Heart left ventricle (tissue), 16 donors: ENCODE measurements at places on chromosomes 2 and 18. TPM values are rescaled to one million over a fixed set of nuclear protein-coding genes. Genes with fewer than 3 reads are reported as not detected.

SERPINB11 gene
- not detected for polyA plus RNA-seq

MCEE gene
- polyA plus RNA-seq = 35.6 TPM

KCNG2 gene
- not detected for polyA plus RNA-seq

RAX gene
- polyA plus RNA-seq = not detected

KIF3C gene
- 1.8 TPM for polyA plus RNA-seq

SKOR2 gene
- polyA plus RNA-seq = not detected

RTP5 gene
- not detected for polyA plus RNA-seq

IL1RL2 gene
- not detected for polyA plus RNA-seq

HOXD12 gene
- polyA plus RNA-seq = not detected

UPP2 gene
- polyA plus RNA-seq = not detected

SPDYA gene
- polyA plus RNA-seq = 0.06 TPM

FN1 gene
- 100 TPM for polyA plus RNA-seq

KLHL29 gene
- 1.4 TPM for polyA plus RNA-seq

IL1A gene
- not detected for polyA plus RNA-seq

MLPH gene
- polyA plus RNA-seq = 18.3 TPM

MYCN gene
- polyA plus RNA-seq = 0.22 TPM

ST6GAL2 gene
- 0.11 TPM for polyA plus RNA-seq

SAG gene
- polyA plus RNA-seq = not detected

FKBP1B gene
- polyA plus RNA-seq = 4.7 TPM

CROCC2 gene
- not detected for polyA plus RNA-seq

SLC39A10 gene
- polyA plus RNA-seq = 3.1 TPM

RESP18 gene
- not detected for polyA plus RNA-seq
